ENCODE measurements at places on chromosomes 12 and 14.

DNA sequence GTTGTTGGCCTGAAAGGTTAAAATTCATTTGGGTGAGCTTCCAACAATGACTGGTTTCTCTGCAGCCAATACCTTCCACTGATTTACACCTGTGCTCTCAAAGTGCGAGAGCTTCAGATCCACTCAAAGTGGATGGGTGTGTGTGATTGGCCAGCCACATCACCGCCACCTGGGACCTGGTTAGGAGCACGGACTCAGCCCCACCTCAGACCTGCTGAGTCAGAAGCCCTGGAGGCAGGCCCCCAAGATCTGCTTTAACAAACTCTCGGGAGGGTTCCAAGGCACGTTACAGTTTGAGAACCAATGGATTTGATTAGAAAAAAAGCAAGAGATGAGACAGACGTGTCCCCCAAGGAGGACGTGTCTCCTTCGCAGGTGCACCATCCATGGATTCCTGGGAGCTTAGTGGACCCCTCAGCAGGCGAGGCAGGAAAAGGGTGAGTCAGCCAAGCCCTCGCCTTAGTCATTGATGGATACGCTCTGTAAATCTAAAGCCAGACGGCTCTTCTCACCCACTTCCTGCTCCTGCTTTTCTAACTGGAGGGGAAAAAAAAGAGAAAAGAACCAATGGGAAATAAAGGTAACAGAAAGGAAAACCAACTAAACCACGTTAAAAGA is 24.5 kb downstream of the FZD10 start:
- DNase-seq, result no peak

DNA sequence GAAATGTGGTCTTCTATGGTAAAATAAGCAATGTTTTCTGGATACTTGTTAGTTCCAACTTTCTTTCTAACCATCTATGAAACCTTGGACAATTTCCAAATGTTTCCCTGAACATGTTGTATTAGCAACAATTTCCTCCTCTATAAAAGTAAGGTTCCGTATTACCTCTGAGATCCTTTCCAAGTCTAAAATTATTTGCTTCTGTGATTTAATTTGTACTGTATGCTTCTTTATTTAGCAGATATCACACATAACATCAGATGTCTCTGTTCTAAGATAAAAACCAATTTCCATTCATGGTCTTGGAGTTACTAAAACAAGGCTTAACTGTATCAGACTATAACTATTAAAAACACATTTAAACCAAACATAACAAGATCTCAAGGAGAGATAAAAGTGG is 177.2 kb downstream of the FOXA1 start:
- DNase-seq, result no peak

GRCh38 chr14:104150136-104151025 is 12.0 kb downstream of the KIF26A start:
- peak; percentile 97 for DNase-seq

GRCh38 chr12:129588142-129588541 is 315.7 kb downstream of the TMEM132D start:
- no peak for DNase-seq

DNA sequence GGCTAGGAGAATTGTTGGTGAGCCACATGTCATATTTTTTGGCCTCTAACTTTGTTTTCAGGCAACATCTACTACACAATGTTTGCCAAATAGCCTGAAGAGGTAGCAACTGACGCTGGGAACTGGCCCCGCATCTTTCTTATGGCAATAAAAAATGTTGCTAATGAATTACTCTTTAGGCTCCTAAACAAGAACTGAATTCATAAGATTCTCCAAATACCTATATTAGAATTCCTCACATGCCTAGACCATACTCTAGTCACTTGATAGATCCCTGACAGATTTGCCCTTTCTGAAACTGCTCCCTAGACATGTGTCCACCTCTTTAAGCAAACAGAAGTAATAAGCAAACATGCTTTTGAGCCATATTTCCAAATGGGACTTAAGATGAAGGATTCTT is 209.0 kb upstream of the ATXN7L3B start:
- DNase-seq, result no peak

- peak; percentile 76 for DNase-seq
Observed at GRCh38 chr12:124543052-124543589, 24.3 kb downstream of the NCOR2 start.

All from BE2C (cell line).